ENCODE measurements at places on chromosomes 2 and 18. TPM values are rescaled to one million over a fixed set of nuclear protein-coding genes. Genes with fewer than 3 reads are reported as not detected.

Gene CSRNP3
- 9.6 TPM for total RNA-seq

Gene CFAP65
- not detected for total RNA-seq

Gene POTEC
- not detected for total RNA-seq

GRCh38 chr18:73893880-73894279, 253.8 kb downstream of the FBXO15 start:
- H3K27me3 ChIP-seq, result no peaks in the 10 kb centered on the region
- H3K36me3 ChIP-seq, result no peaks in the 10 kb centered on the region
- no peak for DNase-seq
- no peak overlapping the region for H3K27ac ChIP-seq

DNA sequence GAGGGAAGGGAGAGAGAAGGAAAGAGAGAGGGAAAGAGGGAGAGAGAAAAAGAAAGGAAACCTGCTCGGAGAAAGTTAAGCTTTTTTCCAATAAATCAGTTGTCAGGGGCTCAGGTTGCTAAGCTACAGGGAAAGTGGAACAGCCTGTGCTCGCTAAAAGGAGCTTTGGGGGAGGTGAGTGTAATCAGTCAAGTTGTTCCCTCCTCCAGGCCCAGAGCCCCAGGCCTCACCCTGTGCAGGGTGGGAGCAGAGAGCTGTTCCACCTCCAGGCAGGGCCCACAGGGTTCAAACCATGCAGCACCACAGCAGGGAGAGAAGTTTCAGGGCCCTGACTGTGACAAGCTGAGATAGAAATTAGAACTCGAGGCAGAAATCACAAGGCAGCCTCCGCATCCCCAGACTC, 56.4 kb upstream of the PPP1CB start:
- peak; percentile 25 for DNase-seq
- no peaks in the 10 kb centered on the region for H3K27me3 ChIP-seq
- H3K27ac ChIP-seq, result no peak overlapping the region
- no peaks in the 10 kb centered on the region for H3K36me3 ChIP-seq

- DNase-seq, result no peak
These were observed 94.7 kb upstream of the EFEMP1 start for GRCh38 chr2:56018267-56018666.

GRCh38 chr2:40257340-40258134, 194.4 kb downstream of the SLC8A1 start:
- H3K4me3 ChIP-seq, result no peak overlapping the region
- H3K27me3 ChIP-seq, result no peaks in the 10 kb centered on the region
- no peak overlapping the region for H3K27ac ChIP-seq
- DNase-seq, result no peak

DNA sequence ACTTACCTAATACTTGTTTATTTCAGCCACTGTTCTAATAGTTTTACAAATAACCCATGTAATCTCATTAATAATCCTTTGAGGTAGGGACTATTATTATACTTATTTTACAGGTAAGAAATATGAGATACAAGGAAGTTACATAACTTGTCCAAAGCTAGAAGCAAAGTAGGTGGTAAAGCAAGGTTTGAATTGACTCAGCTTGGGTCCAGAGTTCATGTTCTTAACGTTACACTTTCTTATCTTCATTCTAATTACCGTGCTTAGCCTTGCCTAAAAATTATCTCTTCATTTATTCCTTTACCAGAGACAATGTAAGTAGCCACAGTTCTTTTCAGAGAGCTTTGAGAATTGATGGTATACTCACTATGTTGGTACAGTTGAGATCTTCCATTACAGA, 743.6 kb downstream of the KCNJ3 start:
- no peaks in the 10 kb centered on the region for H3K36me3 ChIP-seq
- no peak for DNase-seq
- H3K4me1 ChIP-seq, result no peaks in the 10 kb centered on the region
- no peaks in the 10 kb centered on the region for H3K27me3 ChIP-seq
- H3K4me3 ChIP-seq, result no peak overlapping the region

DNA sequence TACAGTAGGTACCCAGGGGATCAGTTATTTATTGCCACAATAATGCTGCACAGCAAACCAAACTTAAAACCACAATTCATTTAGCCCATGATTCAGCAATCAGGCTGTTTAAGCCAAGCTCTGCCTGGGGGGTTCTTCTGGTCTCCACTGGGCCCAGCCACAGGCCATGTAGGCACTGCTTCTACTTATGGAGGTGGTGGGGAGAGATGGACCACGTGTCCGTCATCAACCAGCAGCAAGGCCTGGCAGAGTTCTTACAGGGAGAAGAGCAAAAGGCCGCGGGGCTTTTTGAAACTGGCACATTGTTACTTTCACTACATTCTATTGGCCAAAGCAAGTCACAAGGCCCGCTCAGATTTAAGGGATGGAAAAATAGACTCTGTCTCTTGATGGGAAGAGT, 76.3 kb upstream of the DAPL1 start:
- H3K4me3 ChIP-seq, result no peak overlapping the region
- H3K27ac ChIP-seq, result no peak overlapping the region
- H3K4me1 ChIP-seq, result peaks cover 2% of the 10 kb centered on the region
